ENCODE measurements at places on chromosomes 12 and 14.

GRCh38 chr12:68405343-68405781 lies 73.2 kb upstream of the MDM1 start:
- no peak for DNase-seq

DNA sequence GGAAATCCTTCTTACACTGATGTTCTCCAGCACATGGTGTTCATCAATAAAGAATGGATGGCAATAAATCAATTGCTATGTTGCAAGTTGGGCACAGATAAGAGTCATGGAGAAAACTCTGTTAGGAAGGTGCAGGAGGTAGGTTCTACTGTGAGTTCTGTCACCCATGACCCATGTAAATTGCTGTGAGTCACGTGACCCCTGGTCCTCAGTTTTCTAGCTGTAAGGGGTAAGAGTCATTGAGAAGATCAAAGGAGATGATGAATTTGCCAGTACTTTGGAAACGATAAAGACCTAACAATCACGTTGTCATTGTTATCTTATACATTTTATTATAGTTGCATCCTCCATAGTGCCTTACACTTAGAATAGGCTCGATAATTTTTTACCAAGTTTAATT lies 235.2 kb upstream of the ARID2 start:
- no peak for DNase-seq

DNA sequence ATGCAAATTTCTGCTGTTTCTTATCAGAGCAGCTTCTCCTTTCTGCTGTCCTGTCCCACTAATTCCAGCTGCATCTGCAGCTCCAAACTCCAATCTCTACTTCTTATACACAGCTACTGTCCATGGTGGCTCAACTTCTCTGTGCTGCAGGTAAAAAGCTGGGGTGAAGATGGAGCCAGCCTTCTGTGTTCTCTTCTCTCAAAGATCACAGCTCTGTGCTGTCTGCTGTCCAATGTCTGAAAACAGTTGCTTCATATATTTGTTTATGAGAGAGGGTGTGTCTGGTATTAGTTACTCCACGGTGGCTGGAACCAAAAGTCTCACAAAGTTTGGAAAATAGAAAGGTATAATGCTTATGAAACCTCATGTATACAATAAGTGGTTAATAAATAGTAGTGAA lies 445.8 kb upstream of the TBX3 start:
- no peak for DNase-seq

- DNase-seq: no peak
Measured at GRCh38 chr12:76669981-76670380, 93.9 kb upstream of the ZDHHC17 start.

GRCh38 chr12:54370171-54370730 lies 6.0 kb upstream of the GPR84 start:
- no peak for DNase-seq

DNA sequence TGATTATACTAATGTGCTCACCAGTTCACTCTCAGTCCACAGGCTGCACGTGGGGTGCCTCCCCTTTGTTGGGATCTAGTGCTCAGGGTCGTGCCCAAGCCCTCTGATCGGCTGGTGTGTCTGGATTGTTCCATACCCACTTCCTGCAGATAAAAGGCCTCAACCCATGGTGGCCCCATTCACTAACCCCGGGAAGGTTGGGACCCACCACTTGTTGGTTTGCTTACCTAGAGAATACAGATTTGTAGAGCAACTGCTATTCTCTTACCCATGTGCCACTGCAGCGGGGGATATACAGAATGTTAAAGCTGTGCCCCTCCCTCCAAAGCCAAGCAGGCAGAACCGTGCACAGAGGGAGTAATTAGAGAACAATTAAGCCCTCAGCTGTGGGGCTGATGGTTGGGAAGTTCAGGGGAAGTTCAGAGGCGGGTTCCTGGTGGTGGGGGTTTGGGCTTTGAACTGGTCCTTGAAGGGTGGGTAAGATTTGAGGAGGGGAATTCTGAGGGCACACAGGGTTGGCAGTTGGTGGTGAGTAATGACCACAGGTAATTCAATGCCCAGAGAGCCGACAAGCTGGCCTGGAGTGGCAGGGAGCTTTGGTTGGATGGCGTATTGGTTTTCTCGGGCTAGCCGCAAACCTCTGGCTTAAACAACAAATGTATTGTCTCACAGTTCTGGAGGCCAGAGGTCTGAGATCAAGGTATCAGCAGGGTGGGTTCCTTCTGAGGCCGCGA lies 68.8 kb downstream of the ADCK1 start:
- no peak for DNase-seq

DNA sequence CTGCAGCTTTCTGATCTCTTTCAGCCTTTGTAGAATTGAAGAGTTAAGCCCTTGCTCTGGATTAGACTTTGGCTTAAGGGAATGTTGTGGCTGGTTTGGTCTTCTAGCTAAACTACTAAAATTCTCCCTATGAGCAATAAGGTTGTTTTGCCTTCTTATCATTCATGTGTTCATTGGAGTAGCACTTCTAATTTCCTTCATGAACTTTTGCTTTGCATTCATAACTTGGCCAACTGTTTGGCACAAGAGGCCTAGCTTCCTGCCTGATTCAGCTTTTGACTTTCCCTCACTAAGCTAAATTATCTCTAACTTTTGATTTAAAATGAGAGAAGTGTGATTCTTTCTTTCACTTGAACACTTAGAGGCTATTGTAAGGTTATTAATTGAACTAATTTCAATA lies 384.3 kb downstream of the RAD51B start:
- DNase-seq: no peak

GRCh38 chr14:75127903-75128595 lies 1.2 kb upstream of the NEK9 start:
- no peak for DNase-seq

All from CD4-positive, alpha-beta T cell treated with Interleukin-4 for 1 hour (primary cell).